Endothelial cell of coronary artery (primary cell): ENCODE measurements at places on chromosomes 2 and 18. TPM values are rescaled to one million over a fixed set of nuclear protein-coding genes. Genes with fewer than 3 reads are reported as not detected.

TUBB8B gene
- total RNA-seq = not detected in 2 replicates

TXNDC2 gene
- total RNA-seq = under 0.01 TPM in 1 of 2 replicates, not detected in the other

DAPL1 gene
- not detected in 2 replicates for total RNA-seq

DTYMK gene
- total RNA-seq = 27.4 and 42.6 TPM in 2 replicates

CXCR1 gene
- not detected in 2 replicates for total RNA-seq

GAL3ST2 gene
- total RNA-seq = 0.09 TPM in 1 of 2 replicates, not detected in the other

IL1A gene
- total RNA-seq = 0.75 and 1.8 TPM in 2 replicates

GBX2 gene
- total RNA-seq = 3.3 and 4.5 TPM in 2 replicates

CASP8 gene
- 9.4 and 15.1 TPM in 2 replicates for total RNA-seq

BOLL gene
- not detected in 2 replicates for total RNA-seq

DNER gene
- total RNA-seq = 0.09 and 3.6 TPM in 2 replicates

OBSL1 gene
- 16.5 and 22.0 TPM in 2 replicates for total RNA-seq

DSG2 gene
- total RNA-seq = under 0.01 TPM in 2 replicates

CRYGD gene
- total RNA-seq = not detected in 2 replicates
